Activated CD4-positive, alpha-beta T cell treated with anti-CD3 and anti-CD28 coated beads for 24 hours (primary cell): ENCODE measurements at places on chromosomes 2 and 18.

GRCh38 chr18:78970774-78971333, 8.8 kb upstream of the SALL3 start:
- no peak for DNase-seq

GRCh38 chr18:33596178-33596854, 18.3 kb downstream of the ASXL3 start:
- DNase-seq, result no peak

DNA sequence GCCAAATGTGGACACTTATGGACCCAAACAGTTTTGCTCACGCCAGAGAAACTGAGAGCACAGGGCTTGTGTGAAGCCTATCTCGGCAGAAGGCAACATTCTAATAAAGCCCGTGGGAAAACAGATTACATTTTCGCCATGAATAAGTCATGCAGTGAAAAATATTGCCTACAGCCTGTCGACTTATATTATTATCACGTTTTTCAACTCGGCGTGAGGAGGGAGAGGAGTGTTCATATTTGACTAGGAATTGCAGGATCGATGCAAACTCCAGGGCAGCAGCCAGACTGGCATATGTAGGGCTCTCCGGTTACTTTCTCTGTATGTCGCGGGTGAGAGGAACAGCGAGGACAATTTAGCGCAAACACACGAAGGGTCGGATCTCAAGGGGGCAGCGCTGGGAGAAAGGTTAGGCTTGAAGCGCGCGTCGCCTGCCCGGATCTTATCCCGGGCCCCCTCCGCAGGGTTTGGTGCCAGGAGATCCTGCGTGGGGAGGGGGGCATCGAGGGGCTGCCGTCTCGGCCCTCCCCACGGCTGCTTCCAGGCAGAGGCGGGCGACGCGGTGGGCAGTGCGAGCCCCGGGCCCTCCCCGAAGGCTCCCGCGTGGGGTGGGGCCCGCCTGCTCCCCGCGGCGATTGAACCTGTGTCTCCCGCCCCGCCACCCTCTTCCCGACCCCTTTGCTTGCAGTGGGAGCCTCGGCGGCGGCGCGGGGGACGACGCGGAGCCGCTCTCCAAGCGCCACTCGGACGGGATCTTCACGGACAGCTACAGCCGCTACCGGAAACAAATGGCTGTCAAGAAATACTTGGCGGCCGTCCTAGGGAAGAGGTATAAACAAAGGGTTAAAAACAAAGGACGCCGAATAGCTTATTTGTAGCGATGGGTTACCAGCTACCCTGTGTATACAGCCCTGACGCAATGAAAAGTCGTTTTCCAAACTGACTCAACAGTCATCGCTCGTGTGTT, 4.4 kb downstream of the ADCYAP1 start:
- DNase-seq, result no peak

DNA sequence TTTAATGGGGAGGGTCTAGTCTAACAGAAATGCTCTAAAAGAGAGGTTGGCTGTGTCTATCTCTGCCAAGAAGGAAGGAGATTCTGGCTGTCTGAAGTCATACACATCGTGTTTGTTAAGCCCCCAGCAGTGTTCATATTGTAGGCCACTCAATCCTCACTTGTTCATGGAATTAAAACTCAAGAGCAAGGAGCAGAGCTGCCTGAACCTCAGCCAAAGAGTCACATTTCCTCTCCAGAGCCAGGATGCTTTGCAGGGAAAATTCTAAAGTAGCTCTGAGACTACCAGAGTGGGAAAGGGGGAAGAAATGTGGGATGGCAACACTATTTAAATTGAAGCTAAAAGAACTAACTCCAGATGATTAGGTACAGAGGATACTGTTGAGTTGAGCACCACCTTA, 190.7 kb upstream of the CXCR4 start:
- DNase-seq, result no peak

GRCh38 chr2:194674043-194674442, 983.0 kb upstream of the SLC39A10 start:
- no peak for DNase-seq

DNA sequence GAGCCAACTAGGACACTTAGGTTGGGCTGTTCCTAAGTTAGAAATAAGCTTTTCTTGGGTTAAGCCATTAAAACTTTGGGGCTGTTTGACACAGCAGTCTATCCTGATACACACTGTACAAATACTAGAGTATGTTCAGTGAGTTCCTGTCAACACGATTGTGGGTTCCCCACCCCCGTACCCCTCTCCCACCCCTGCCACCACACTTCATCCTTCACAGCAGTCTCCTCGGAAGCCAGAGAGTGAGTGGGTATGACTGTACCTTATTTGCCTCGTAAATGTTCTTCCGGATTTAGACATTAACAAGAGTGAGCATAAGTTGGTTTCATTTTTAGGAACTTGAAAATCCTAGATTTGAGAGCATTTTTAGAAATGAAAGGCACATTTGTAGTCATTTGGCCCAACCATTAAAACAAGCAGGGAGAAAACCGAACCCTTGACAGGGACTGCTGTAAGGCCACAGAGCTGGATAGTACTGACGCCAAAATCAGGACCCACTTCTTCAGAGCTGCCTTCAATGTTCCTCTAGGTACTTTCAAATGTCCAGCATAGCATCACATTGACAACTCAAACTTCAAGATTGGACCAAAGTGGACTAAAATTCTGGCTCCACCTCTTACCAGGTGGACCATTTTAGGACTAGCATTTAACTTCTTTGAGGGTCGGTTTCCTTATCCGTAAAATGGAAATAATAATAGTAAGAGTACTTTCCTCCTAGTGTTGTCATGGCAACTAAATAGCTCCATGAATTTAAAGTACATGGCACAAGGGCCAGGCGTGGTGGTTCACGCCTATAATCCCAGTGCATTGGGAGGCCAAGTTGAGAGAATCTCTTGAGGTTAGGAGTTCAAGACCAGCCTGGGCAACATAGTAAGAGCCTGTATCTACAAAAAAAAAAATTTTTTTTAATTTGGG, 166.3 kb upstream of the SERTAD2 start:
- DNase-seq, result peak; percentile 31

DNA sequence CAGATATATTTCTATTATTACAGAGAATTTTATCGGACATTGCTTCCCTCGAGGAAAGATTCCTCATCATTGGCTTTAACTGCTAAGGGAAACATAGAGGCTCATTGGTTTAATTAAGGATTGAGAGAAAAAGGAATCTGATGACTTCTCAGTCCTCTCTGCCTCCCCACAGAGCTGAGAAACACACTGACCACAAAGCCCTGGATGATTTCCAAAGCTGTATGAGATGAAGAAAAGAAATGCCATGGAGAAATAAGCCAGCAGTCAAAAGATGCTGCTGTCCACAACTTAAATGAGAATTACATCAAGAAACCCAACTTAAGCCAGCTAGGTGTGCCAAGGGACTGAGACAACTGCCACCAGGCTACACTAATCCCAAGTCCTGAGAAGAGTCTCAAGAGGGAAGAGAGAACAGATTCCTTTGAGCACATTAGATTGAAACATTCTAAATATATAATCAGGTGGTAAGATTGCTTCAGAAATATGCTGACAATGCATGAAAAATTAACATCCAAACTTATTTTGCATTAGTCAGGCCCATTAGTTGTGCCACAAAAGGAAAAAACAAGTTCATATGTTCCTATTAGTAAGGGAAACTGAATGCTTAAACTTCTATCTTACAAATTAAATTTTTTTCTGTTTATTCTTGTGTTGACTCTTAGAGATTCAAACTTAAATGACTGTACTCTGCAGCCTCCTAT, 308.1 kb upstream of the CYRIA start:
- DNase-seq, result no peak

- DNase-seq, result no peak
Measured at GRCh38 chr2:173843526-173843925, 121.6 kb downstream of the SP3 start.

GRCh38 chr2:180991361-180991760, 11.0 kb downstream of the UBE2E3 start:
- DNase-seq, result no peak

DNA sequence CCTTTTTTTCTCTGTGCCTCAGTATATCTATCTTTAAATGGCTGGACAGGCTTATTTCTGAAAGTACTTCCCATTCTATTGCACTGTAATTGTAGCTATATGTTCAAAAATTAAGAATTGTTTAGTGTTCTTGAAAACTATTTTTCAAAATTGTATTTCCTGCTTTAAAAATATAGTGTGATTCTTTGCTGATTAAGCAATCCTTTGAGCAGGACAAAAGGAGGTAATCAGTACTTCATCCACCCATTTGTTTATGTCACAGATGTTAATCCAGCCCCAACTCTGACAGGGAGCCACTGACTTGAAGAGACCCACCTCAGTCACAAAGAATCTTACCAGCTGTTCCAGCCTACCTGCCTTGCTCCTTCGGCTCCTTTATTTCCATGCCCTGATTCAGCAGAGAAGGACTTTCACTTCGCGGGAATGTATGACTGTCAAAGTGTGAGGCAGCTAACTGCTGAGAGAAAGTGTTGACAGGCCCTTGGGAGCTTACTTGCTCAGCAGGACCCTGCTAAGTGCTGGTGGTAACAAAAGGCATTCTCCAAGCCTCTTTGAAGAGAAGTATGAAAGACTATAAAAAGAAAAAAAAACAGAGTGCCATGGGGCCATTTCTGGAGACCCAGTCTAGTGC, 393.3 kb upstream of the CYRIA start:
- DNase-seq, result no peak

GRCh38 chr2:223725986-223726970, 111.1 kb downstream of the AP1S3 start:
- DNase-seq, result no peak

DNA sequence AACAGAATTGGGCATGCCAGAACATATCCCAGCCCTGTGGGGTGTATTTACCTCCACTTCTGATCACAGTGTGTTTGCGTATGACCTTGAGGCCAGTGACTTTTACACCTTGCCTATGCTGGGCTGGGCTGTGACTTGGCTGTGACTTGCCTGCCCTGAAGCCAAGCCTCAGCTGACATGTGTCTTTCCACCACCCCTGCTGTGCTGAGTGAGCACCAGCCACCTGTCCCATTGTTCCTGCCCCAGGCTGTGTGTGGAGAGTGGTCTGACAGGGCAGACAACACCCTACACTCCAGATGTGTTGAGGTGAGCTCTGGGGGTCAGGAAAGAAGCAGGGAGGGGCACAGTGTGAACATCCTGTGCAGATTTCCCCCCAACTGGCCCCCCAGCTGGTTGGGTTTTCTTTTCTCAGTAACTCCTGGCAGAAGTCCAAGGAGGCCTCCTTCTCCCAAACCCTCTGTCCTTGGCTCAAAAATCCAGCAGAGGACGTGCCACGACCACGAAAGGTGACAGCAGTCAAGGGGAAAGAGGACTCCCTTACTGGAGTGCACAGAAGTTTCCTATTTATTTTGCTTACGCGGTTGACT, 5.1 kb upstream of the STEAP3 start:
- no peak for DNase-seq

DNA sequence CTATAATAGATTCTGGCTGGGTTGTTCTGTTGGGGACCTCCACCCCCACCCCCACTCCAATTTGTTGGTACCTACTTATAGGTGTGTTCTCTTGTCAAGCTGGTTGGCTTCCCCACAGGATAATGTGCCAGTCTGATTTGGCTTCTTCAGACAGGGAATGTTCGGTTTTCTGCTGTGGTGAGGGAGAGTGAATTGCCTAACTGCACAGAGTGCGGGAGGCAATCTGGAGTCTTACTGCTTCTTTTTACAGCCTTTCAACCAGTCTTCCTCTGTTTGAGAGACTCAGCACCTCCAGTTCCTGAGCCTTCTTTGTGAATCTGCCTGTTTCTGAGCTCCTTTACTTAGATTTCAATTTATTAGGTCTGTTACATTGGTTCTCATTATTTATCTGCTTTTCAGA, 27.4 kb upstream of the SNORC start:
- no peak for DNase-seq

DNA sequence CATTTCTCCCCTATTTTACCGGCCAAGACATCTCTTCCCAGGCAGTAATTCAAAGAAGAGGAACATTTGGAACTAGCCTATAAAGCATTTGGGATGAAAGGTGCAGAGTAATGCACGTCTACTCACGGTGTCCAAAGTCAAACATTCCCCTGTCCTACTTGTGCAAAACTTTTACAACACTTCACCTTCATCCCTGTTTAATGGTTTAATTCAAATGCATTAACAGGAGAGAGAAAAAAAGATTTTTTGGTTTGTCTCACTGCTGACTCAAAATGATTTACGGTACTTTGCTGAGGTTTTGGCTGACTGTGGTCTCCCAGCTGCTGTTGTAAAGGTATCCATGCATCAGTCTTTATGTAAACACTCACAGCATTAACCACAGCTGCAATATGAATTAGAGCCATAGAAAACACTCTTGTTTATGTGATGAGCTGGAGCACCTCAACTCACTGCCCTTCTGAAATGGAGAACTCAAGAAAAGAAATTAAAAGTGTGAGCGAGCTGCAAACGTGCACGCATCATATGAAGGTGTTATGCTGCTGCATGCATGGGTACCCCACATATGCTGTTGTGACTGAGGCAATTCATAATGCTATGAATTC, 220.5 kb downstream of the PIEZO2 start:
- no peak for DNase-seq

GRCh38 chr18:7458884-7459283, 108.2 kb upstream of the PTPRM start:
- no peak for DNase-seq

- DNase-seq, result no peak
Measured at GRCh38 chr2:197543206-197543605, 27.3 kb downstream of the MOB4 start.

DNA sequence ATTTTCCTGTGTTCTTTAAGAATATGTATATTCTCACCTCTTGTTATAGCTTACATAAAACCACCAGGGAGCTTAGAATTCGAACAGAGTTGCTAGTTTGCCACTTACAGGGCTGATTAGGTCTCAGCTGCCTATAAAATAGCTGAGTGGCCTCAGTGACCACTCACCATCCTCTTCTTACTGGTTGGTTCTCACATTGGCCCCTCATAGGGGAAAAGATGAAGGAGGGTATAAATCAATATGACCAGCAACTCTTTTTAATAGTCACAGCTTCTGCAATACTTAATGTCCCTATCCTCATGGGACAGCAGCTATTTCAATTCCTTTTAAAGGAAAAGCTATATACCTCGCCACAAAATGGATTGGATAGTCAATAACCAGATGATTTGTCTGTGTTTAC, 199.4 kb upstream of the CDH20 start:
- no peak for DNase-seq

- DNase-seq, result no peak
Measured at GRCh38 chr2:94982675-94983074, 42.8 kb upstream of the MAL start.

- DNase-seq, result no peak
Measured at GRCh38 chr2:67323209-67323991, 73.7 kb upstream of the ETAA1 start.

- DNase-seq, result no peak
Measured at GRCh38 chr2:140295767-140296166, 1515.6 kb upstream of the NXPH2 start.

DNA sequence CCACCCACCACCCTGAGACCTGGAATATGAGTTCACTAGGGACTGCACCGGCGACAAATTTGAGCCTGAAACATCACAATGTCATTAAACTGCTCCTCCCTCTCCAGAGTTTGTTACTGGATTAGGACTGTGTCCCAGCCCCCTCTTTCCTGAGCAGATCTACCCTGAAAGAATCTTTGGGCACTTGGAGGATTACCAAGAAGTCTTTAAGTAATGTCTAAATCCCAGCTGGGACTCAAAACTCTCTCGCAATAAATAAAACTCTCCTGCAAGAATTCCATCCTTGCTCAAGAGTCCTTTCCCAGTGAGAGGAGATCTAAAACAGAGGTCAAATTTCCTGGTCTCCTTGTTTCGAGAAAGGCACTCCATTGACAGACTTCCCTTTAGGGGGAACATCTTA, 20.9 kb downstream of the GKN2 start:
- no peak for DNase-seq

GRCh38 chr18:63293935-63294334, 25.6 kb downstream of the BCL2 start:
- DNase-seq, result no peak

- no peak for DNase-seq
Measured at GRCh38 chr18:13482618-13482945, 243.8 kb downstream of the FAM210A start.
